ENCODE measurements at places on chromosomes 5 and 9.

- peaks cover 39% of the 10 kb centered on the region for H3K36me3 ChIP-seq
- H3K27ac ChIP-seq = peak overlapping the region; percentile 88
- peak overlapping the region; percentile 81 for H3K4me3 ChIP-seq
- peaks cover 52% of the 10 kb centered on the region for H3K4me1 ChIP-seq
- no peaks in the 10 kb centered on the region for H3K27me3 ChIP-seq
Measured at GRCh38 chr5:80255431-80255810, 427 bp downstream of the SERINC5 start.

DNA sequence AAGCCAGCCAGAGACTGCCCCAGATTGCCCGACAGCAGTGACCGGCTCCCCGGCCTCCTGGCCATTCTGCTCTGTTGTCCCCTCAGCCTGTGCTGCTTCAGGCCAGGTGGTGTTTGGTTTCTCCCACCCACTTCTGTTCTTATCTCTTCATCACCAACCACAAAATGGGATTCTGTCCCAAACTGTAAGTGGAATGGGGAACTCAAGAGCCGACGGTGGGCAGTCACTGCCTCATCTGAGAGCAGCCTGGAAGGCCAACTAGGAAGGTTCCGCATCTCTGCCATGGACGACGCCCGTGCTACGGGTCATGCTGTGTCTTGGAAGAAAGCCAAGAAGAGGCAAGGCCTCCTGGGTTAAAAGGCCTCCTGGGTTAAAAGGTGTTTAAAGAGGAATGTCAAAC, 219.0 kb upstream of the PIK3R1 start:
- no peaks in the 10 kb centered on the region for H3K27me3 ChIP-seq
- no peaks in the 10 kb centered on the region for H3K4me1 ChIP-seq
- no peak for DNase-seq
- H3K36me3 ChIP-seq = peaks cover 1% of the 10 kb centered on the region

GRCh38 chr5:138989720-138990119, 114.6 kb upstream of the LRRTM2 start:
- H3K4me3 ChIP-seq = no peak overlapping the region
- no peaks in the 10 kb centered on the region for H3K27me3 ChIP-seq
- DNase-seq = no peak

- no peaks in the 10 kb centered on the region for H3K36me3 ChIP-seq
- no peak overlapping the region for H3K4me3 ChIP-seq
- H3K4me1 ChIP-seq = no peaks in the 10 kb centered on the region
- H3K27me3 ChIP-seq = peaks cover 14% of the 10 kb centered on the region
- no peak overlapping the region for H3K27ac ChIP-seq
- no peak for DNase-seq
Measured at GRCh38 chr9:68533678-68534077, 7.0 kb downstream of the TMEM252 start.
